ENCODE measurements at places on chromosomes 3 and 15.

GRCh38 chr3:139521816-139522215, 17.7 kb downstream of the RBP1 start:
- H3K4me1 ChIP-seq, result peaks cover 3% of the 10 kb centered on the region
- no peak for DNase-seq
- H3K27me3 ChIP-seq, result peaks cover 9% of the 10 kb centered on the region

DNA sequence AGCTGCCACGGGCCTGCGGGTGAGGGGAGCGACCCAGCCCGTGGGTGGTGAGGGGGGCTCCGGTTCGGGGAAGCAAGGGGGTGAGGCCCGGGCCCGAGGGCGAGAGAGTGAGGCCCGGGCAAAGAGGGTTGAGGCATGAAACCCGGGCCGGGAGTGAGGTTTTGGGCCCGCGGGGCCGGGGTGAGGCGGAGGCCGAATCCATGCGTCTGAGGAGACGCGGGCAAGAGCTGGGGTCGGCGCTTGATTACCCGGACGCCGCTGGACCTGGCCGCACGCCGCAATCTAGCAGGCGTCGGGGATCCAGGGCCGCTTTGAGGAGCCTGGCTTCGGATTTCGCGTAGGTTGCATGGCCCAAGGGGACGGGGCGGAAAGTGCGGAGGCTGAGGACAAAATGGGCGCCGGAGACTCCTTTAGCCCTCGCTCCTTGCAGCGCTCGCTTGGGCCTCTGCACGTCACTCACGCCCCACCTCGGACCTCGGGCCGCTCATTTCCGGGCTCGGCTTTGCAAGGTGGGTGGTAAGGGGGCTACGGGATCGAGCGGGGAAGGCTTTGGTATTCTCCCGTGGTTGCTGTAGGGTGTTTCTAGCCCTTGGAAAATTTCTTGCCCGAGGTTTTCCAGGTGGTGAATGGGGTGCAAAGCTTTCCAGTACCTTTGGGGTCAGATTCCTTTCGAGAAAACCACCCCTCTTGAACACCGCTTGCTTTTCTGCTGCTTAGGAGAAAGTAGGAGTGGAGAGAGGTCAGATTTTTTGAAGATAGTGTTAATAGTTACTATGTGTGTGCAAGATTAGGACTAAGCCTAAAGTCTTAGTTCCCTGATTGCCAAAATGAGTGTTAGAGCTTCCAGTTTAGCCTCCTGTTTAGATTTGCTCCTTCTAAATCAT, 827 bp downstream of the SLC25A36 start:
- DNase-seq, result peak; percentile 32
- H3K4me1 ChIP-seq, result peaks cover 7% of the 10 kb centered on the region
- peak overlapping the region; percentile 93 for H3K27ac ChIP-seq
- peaks cover 13% of the 10 kb centered on the region for H3K36me3 ChIP-seq
- no peaks in the 10 kb centered on the region for H3K27me3 ChIP-seq

DNA sequence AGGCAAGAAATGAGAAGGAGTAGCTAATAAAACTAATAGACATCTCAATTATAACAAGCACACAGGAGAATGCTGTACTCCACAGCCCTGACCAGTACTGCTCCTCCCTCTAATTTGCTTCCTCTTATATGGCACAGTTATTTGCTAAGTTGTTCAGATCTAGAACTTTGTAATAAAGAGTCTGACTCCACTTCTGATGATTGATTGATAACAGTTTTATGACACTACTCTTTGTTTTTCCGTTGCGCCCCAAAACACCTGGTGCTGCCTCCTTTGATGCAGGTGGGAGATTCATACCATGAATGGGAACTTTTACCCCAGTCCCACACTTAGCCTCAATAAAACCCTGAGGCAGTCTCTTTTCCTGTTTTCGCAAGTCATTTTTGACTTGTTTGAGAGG, 777.7 kb downstream of the GBE1 start:
- H3K27ac ChIP-seq, result no peak overlapping the region
- no peaks in the 10 kb centered on the region for H3K4me1 ChIP-seq
- H3K36me3 ChIP-seq, result no peaks in the 10 kb centered on the region
- no peaks in the 10 kb centered on the region for H3K27me3 ChIP-seq
- no peak for DNase-seq

DNA sequence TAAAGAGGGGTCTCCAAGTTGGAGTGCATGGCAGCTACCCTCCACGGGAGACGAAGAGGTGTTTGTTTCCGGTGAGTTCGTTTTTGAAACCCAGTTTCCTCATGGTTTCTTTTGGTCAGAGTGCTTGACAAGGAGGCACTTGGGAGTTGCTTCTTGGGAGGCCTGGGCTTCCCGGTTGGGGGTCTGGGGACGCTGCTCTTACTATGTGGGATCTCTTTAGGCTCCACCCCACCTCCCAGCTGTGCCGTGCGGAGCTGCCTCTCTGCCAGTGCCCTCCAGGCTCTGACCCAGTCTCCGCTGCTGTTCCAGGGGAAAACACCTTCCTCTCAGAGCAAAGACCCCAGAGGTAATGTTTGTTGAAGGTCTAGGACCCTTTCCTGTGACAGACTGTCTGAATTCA, 29.6 kb downstream of the KIF7 start:
- H3K4me1 ChIP-seq, result no peaks in the 10 kb centered on the region
- peaks cover 96% of the 10 kb centered on the region for H3K36me3 ChIP-seq
- peak; percentile 4 for DNase-seq

GRCh38 chr3:141680620-141681389, 57.3 kb upstream of the RNF7 start:
- no peaks in the 10 kb centered on the region for H3K27me3 ChIP-seq
- peak; percentile 45 for DNase-seq
- peaks cover 4% of the 10 kb centered on the region for H3K4me1 ChIP-seq
- H3K27ac ChIP-seq, result no peak overlapping the region
- H3K4me3 ChIP-seq, result no peak overlapping the region

DNA sequence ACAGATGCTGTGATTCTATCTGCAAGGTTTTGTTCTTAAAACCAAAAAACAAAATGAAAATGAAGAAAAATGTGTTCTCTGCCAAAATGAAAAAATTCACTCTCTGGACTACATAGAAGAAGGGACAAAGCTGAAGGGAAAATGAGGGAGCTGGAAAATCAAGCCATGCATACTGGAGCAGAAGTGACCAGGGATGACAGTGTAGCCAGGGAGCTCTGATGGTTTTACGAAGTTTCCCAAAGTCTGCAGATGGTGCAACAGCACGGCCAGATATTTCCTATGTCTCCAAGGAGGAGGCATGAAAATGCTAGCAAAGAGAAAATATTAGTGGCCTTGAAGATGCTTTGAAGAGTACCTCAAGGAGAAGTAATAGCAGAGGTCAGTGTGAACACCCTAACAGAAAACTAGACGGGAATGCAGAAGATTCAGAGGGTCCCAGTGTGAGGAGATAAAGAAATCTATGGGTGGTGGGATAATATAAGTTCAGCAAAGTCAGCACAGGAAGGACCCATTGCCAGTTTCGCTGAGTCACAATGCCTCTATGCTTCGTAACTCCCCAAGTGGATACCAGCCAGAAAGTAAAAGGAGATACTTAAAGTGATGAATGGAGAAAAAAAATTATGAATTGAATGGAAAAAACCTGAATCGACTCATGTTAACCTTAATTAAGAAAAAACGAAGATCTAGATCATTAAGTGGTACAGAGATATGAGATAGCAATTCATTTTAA, 39.0 kb upstream of the POMGNT2 start:
- no peaks in the 10 kb centered on the region for H3K4me1 ChIP-seq
- no peak overlapping the region for H3K4me3 ChIP-seq
- peak; percentile 39 for DNase-seq
- no peak overlapping the region for H3K27ac ChIP-seq

- no peaks in the 10 kb centered on the region for H3K36me3 ChIP-seq
- H3K27me3 ChIP-seq, result no peaks in the 10 kb centered on the region
- no peak overlapping the region for H3K4me3 ChIP-seq
- no peak overlapping the region for H3K27ac ChIP-seq
- no peaks in the 10 kb centered on the region for H3K4me1 ChIP-seq
- peak; percentile 72 for DNase-seq
Measured at GRCh38 chr3:183188895-183189462, 26.4 kb upstream of the LAMP3 start.

DNA sequence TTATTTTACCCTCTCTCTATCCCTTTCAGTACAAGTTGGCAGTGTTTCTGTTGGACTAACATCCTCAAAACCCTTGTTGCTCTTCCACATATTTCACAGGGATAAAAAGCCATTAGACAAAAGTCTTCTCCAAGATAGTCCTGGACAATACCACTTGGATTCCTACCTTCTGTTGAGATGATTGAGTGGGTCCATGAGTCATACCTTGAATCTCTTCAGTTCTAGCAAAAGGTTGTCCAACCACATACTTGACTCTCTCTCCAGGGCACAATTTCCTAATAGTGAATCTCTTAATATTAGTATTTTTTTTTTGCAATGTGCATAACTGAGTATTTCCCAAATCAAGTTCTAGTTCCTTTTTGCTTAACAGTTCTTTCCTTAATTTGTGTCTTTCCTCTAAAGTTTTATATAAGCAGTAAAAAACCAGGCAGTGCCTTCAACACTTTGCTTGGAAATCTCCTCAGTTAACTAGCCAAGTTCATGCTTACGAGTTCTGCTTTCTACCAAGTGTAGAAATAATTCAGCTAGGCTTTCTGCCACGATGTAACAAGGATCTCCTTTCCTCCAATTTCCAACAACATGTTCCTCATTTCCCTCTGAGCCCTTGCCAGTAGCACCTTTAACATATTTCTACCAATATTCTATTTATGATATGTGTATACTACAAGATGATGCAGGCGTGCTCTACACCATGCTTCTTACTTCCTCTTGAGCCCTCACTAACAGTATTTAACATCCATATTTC, 68.3 kb upstream of the NEO1 start:
- no peaks in the 10 kb centered on the region for H3K4me1 ChIP-seq
- no peak for DNase-seq
- H3K4me3 ChIP-seq, result no peak overlapping the region
- no peaks in the 10 kb centered on the region for H3K27me3 ChIP-seq

- no peak overlapping the region for H3K27ac ChIP-seq
- peaks cover 73% of the 10 kb centered on the region for H3K27me3 ChIP-seq
- H3K4me3 ChIP-seq, result no peak overlapping the region
- DNase-seq, result no peak
Measured at GRCh38 chr3:195040094-195040493, 230.9 kb downstream of the XXYLT1 start.

- no peaks in the 10 kb centered on the region for H3K27me3 ChIP-seq
- no peaks in the 10 kb centered on the region for H3K4me1 ChIP-seq
- DNase-seq, result no peak
- no peak overlapping the region for H3K27ac ChIP-seq
- no peaks in the 10 kb centered on the region for H3K36me3 ChIP-seq
- no peak overlapping the region for H3K4me3 ChIP-seq
Measured at GRCh38 chr15:67746450-67746849, 78.9 kb upstream of the SKOR1 start.

GRCh38 chr3:29486917-29487316, 206.0 kb downstream of the RBMS3 start:
- H3K4me1 ChIP-seq, result no peaks in the 10 kb centered on the region
- H3K36me3 ChIP-seq, result no peaks in the 10 kb centered on the region
- DNase-seq, result no peak
- no peak overlapping the region for H3K27ac ChIP-seq

GRCh38 chr15:80773792-80774352, 5.3 kb upstream of the CEMIP start:
- no peak overlapping the region for H3K4me3 ChIP-seq
- no peak overlapping the region for H3K27ac ChIP-seq
- H3K27me3 ChIP-seq, result peaks cover 9% of the 10 kb centered on the region
- DNase-seq, result no peak

GRCh38 chr15:69847625-69848024, 250.1 kb downstream of the TLE3 start:
- DNase-seq, result no peak
- 0 out of 3 replicates have a peak, but pooled peaks cover 3% of the 10 kb centered on the region for H3K27me3 ChIP-seq
- no peak overlapping the region for H3K4me3 ChIP-seq
- no peaks in the 10 kb centered on the region for H3K4me1 ChIP-seq
- no peaks in the 10 kb centered on the region for H3K36me3 ChIP-seq

- no peak overlapping the region for H3K27ac ChIP-seq
- no peak overlapping the region for H3K4me3 ChIP-seq
- H3K36me3 ChIP-seq, result no peaks in the 10 kb centered on the region
- no peaks in the 10 kb centered on the region for H3K27me3 ChIP-seq
- no peak for DNase-seq
Measured at GRCh38 chr3:107413264-107413663, 36.0 kb downstream of the CCDC54 start.

DNA sequence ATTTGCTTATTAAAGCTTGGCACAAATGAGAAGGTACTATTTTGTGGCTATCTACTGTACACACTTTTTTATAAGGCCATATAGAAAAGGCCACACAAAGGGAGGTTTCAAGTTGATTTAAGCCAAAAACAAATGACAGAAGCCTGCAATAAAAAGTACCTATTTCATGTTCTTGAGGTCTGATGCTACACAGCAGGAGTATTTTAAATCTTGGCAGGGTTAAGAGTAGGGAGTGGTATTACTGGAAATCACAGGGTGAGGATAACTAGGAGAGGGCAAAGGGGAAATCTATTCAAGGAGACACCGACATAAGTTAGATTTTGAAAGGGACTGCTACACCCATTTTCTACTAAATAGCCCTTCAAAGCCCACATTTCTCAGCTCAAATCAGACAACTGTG, 146.2 kb downstream of the GREM1 start:
- H3K27ac ChIP-seq, result no peak overlapping the region
- DNase-seq, result no peak
- no peaks in the 10 kb centered on the region for H3K4me1 ChIP-seq
- no peak overlapping the region for H3K4me3 ChIP-seq
- H3K27me3 ChIP-seq, result no peaks in the 10 kb centered on the region

DNA sequence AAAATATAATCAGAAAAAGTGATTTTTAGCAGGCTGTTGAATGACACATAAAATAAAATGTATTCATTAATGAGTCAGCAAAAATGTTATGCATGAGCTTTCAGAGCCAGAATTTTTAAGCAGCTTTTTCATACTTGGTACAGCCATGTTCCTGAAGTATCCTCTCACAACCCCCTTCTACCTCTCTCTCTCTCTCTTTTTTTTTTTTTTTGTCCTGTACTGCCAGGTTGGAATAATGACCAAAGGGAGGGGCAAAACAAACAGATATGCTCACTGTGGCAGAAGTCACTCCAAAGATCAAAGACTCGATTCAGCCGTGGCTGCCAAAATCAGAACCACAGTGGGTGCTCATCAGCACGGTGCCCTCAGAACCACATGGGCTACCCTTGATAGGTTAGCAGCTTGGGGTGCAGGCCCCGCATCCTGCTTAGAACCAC, 383.0 kb downstream of the ZBTB20 start:
- H3K4me1 ChIP-seq, result no peaks in the 10 kb centered on the region
- no peak for DNase-seq
- H3K27me3 ChIP-seq, result no peaks in the 10 kb centered on the region
- H3K36me3 ChIP-seq, result no peaks in the 10 kb centered on the region
- H3K4me3 ChIP-seq, result no peak overlapping the region

GRCh38 chr15:30794388-30794787, 109.3 kb upstream of the FAN1 start:
- no peaks in the 10 kb centered on the region for H3K36me3 ChIP-seq
- DNase-seq, result no peak
- H3K27me3 ChIP-seq, result peaks cover 19% of the 10 kb centered on the region
- no peak overlapping the region for H3K27ac ChIP-seq
- H3K4me1 ChIP-seq, result no peaks in the 10 kb centered on the region

- no peak overlapping the region for H3K27ac ChIP-seq
- peak; percentile 72 for DNase-seq
- H3K36me3 ChIP-seq, result no peaks in the 10 kb centered on the region
- peaks cover 47% of the 10 kb centered on the region for H3K27me3 ChIP-seq
- no peak overlapping the region for H3K4me3 ChIP-seq
Measured at GRCh38 chr15:77870195-77871065, 207.1 kb downstream of the TBC1D2B start.

GRCh38 chr3:77464111-77464688, 424.3 kb downstream of the ROBO2 start:
- H3K4me3 ChIP-seq, result no peak overlapping the region
- H3K27ac ChIP-seq, result no peak overlapping the region
- H3K36me3 ChIP-seq, result no peaks in the 10 kb centered on the region
- H3K4me1 ChIP-seq, result no peaks in the 10 kb centered on the region
- no peak for DNase-seq
- no peaks in the 10 kb centered on the region for H3K27me3 ChIP-seq

All from K562 (cell line).